ENCODE measurements at places on chromosomes 3 and 15.

DNA sequence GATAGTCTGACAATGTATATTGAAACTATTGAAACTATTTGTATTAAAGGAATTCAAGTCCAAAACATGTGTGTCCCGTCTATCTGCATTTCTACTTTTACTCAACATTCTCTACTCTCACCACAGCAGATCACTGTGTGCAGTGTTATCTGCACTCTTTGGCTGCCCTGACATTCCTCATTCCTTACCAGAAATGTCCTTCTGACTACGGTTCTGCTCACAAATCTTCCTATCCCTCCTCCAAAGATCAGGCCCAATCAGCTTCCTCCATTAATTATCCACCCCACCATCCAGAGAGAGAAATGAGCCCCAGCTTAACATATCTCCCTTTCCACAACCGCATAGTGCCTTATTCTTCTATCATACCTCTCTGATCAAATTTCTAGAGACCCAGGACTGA is 94.7 kb downstream of the TBL1XR1 start:
- DNase-seq: no peak

DNA sequence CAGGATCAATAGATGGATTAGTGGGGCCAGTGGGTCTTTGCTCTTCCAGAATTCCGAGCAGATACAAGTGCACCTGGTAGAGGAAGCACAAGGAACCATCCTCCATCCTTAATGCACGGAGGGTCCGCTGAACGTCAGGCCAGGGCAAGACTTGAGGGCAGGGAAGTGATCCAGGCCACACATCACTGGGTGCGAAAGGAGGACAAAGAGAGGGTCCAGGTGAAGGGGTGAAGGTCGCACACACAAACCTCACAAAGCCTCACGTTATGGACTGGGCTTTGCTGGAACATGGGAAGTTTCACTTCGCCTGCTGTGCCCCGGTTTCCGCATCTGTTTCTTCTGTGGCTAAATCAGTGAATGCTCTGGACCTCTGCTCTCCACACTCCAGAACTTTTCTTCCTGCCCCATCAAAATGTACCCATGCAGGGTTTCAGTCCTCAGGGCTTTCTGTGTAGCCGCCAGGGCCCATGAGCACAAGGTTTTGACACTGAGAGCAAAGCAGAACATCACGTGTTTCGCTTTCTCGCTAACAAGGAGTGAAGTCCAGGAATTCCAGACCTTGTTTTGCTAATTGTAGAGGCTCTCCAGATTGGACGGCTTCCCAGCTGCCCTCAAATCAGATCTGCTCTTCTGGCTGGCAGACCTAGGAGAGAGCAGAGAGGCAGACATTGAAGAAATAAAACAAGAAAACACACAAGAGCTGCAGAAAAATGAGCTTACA is 56.3 kb downstream of the KLF15 start:
- no peak for DNase-seq

GRCh38 chr3:183818706-183819624 is 6.4 kb downstream of the MAP6D1 start:
- DNase-seq: no peak

- DNase-seq: no peak
Observed at GRCh38 chr3:45498532-45498931, 96.0 kb upstream of the LIMD1 start.

- no peak for DNase-seq
Observed at GRCh38 chr15:38252481-38253350, at the start of gene SPRED1. Gene SPRED1 (plus strand): TSS chr15:38252836. CDS start chr15:38253186, 350 bp downstream.

DNA sequence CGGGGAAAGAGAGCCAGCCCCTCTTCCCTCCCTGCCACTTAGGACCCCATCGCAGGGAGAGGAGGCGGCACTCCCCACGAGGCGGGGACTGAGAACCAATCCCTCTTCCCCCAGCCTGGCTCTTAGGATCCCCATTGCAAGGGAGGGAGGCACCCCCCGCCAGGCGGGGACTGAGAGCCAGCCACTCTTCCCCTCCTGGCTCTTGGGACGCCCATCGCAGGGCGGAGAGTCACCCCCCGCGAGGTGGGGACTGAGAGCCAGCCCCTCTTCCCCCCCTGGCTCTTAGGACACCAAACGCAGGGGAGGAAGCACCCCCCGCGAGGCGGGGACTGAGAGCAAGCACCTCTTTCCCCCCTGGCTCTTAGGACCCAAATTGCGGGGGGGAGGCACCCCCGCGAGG is 34.2 kb upstream of the SSUH2 start:
- no peak for DNase-seq

GRCh38 chr3:122415762-122416654 is at the start of gene WDR5B:
Gene WDR5B (minus strand): TSS chr3:122416062. CDS start chr3:122415528, 534 bp downstream.
- peak; percentile 97 for DNase-seq

- DNase-seq: no peak
Observed at GRCh38 chr3:27729325-27729724, 7.2 kb upstream of the EOMES start.

GRCh38 chr3:51706788-51707731 is at the start of gene GRM2:
Gene GRM2 (plus strand): TSS chr3:51707068. CDS start chr3:51708984, 1,916 bp downstream.
- no peak for DNase-seq

DNA sequence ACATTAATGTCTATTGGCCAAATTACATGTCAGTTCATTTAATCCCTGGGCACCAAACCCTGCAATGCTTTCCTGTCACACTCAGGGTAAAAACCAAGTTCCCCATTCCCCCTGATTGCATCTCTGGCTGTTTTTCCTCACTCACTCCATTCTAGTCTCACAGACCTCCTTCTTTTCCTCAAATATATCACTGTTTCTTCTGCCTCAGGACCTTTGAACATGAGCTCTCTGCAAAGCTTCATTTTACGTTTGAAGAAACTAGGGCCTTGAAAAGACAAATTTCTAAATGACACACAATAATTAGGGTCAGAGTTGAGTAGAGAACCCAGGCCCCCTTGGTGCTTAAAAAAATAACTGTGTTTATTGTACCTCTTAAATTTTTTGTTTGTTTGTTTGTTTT is 230.6 kb downstream of the THRB start:
- no peak for DNase-seq

DNA sequence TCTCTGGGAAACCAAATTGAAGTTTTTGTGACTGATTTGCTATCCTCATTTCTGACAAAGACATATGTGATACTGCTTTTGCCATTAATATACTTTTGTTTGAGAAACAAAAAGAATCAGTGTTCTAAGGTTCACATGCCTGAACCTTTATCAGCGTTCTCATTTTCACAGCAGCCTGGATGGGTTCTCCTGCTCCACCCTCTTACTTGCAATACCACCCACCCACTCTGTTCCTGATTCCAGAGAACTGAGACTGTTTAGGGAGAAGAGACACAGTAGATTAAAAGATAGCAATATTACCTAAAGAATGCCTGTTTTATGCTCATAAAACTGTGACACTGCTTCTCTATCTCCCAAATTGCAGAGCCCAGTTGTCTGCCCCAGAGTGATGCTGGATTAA is 25.8 kb upstream of the ARL6 start:
- DNase-seq: no peak

DNA sequence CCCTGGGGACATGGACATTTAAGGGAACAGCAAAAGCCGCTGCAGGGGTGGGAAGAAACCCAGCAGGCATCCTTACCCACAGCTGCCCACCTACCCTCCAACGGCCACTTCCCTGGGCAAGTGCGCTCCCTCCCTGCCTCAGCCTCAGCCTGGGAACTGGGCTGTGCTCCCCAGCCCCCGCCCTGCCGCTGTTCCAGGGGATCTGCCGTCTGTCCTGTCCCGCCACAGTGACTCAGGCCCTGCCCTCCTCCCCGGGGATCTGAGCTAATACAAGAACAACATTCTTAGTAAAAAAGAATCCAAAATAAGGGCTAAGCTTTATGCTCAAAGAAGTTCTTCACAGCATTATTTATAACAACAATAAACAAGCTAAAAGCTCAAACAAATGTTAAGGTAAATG is 7.4 kb upstream of the IQSEC1 start:
- no peak for DNase-seq

GRCh38 chr3:105719791-105720190 is 149.0 kb downstream of the CBLB start:
- DNase-seq: no peak

DNA sequence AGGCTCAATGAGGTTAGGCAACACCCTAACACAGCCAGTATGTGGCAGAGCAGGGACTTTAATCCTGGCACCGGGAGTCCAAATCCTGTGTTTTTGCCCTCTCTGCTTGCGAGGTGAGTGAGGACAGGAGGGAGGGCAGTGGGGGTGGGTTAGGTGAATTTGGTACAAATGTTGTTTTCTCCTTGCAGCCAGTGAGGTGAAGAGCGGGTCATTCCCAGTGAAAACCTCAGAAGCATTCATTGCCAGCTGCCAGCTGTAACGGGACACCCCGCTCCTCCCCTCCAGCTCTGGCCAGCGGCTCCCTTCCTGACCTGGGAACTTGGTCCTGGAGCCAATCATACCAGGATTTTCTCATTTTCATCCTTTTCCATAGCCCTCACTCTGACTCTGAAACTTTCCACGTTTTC is 45.7 kb upstream of the RAB6B start:
- DNase-seq: no peak

GRCh38 chr3:71723452-71724170 is 1.6 kb downstream of the EIF4E3 start:
- no peak for DNase-seq

- no peak for DNase-seq
Observed at GRCh38 chr3:156161172-156161571, 40.8 kb downstream of the KCNAB1 start.

DNA sequence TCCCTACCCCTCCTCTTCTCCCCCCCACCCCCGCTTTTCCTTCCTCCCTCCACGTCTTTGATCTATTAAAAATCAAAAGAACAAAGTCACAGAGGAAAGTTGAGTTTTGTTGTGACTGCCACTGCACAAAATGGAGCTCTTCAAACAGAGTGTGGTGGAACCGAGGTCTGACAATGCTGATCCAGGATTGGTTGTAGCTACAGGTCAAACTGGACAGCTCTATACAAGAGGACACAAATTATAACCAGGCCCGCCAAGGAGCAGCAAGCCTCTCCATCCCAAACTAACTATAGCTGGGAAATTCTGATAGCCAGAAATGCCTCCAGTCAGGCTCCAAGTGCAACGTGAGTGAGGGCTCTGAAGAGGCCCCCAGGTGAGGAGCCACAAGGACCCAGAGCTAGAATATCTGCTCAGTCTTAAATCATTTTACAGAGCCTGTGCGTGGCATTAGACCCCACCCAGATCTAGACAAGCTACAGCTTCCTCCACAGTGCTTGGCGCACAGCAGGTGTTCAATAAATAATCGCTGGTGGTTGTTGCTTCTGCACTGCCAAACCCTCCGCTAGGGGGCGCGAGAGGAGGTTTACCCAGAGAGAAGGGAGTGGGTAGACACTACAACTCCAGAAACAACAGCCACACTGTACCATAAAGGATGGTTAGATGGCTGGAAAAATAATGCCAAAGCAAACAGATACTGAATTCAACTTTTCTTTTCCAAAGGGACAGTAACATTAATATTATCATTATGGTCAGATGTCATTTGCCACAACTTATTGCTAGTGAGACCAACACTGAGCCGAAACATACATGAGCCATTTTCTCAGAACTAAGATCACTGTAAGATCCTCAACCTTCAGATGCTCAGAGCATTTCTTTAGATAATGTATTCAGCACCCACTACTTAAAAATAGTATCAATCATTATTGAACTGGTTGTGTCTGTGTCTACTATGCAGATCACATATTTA is 44.6 kb downstream of the ZIC4 start:
- DNase-seq: no peak

DNA sequence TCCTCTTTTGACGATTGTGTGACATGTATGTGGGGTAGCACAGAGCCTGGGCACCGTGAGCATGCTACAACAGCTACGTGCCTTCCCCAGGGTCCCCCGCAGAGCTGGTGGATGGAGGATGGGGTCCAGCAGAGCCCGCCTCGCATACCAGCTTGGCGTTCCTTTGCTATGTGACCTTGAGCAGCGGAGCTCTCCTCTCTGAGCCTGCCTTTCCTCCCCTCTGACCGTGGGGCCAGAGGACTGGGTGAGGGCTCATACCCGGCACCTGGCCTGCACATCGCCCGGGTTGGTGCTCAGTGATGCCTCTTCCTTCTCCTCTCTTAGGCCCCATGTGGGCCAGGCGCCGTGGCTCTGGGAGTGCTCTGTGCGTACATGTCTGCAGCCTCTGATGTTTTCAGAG is 73.4 kb downstream of the FBLN2 start:
- DNase-seq: no peak

- no peak for DNase-seq
Observed at GRCh38 chr3:17820275-17820674, 77.8 kb upstream of the TBC1D5 start.

DNA sequence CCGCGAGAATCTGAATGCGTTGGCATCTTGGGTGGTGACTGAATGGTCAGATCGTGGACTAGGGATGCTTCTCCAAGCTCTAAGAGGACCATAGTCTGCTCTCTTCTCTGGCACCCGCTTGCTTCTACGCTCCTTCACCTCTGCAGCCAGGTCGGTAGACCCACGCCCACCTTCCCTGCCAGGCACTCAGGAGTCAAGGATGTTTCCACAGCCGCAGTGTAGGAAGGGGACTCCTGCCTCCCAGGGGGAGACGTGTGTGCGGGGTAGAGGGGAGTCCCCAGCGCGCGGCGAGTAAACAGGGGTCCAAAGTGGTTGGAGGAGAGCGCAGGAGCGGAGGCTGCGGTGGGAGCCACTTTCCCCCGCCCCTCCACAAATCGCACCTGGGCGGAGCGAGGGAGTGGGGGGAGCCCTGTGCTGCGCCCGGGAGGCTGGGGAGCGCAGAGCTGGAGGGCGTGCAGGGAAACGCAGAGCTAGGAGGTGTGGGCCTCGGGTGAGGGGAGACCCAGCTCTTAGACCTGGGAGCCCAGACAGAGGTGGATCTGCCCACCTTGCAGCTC is 1.7 kb downstream of the LRRC3B start:
- DNase-seq: no peak
